ENCODE measurements at places on chromosomes 7 and 10.
A peak's percentile ranks its signal among the peaks of the same experiment; 100 is the strongest.

DNA sequence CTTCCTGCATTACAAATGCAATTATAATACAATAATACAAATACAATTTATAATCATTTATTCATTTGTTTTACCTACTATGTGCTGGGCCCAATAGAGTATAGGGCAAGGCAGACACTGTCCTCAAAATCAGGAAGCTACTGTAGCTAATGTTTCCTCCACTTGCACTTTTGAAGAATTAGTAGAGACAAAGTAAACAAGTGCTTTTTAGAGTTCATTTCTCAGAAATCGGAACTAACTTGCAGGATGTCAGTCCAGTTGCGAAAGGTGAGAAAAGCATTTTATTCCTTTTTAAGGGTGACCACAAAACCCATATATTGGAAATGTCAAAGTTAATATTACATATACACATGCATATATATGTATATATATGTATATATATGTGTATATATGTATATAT lies 14.2 kb downstream of the ADRB1 start:
- no peak for DNase-seq

- DNase-seq, result no peak
These were observed 19.6 kb upstream of the PAPSS2 start for GRCh38 chr10:87640043-87640442.

DNA sequence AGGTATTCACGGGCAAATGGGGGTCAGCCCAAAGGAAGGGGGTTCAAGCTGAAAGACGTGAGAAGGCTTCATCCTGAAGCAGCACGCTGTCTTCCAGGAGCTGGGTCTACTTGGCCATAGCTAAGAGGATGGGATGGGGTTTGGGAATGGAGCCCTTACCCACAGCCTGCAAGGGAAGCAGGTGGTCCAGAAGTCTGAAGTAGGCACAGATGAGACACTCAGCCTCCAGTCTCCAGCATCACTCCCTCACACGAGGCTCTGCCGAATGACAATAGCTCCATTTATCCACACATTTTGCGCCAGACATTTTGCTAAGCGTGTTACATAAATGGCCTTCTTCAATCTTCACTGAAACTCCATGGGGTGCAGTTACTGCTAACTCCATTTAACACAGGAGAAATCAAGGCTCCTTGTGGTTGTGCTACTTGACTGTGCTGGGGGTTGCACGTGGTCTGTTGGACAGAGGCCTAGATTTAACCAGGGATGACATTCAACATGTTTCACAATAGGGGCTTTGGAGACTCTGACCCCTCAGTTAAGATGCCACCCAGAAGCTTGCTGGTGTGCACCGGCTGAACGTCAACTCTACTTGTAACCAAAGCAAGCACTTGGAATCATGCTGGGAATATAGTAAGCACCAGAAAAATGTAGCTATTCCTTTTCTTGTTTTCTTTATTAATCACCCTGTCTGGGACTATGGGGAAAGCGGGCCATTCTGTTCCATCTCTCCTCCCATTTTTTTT lies 85.3 kb downstream of the FAM241B start:
- DNase-seq, result no peak

GRCh38 chr7:31864646-31865045 lies 177.6 kb downstream of the PPP1R17 start:
- no peak for DNase-seq

- peak; percentile 72 for DNase-seq
These were observed 53.0 kb upstream of the PPP1R17 start for GRCh38 chr7:31633894-31634494.

GRCh38 chr7:32255036-32255435 lies 184.8 kb upstream of the PDE1C start:
- no peak for DNase-seq

- DNase-seq, result peak; percentile 83
These were observed at the start of gene OAT for GRCh38 chr10:124418726-124419501. TSS of gene OAT (minus strand) at chr10:124418923. CDS start at chr10:124412171, 6,752 bp downstream.

- no peak for DNase-seq
These were observed 71.4 kb downstream of the ITGB8 start for GRCh38 chr7:20401861-20402746.

- DNase-seq, result no peak
These were observed 3.4 kb downstream of the TBX20 start for GRCh38 chr7:35250452-35250851.

DNA sequence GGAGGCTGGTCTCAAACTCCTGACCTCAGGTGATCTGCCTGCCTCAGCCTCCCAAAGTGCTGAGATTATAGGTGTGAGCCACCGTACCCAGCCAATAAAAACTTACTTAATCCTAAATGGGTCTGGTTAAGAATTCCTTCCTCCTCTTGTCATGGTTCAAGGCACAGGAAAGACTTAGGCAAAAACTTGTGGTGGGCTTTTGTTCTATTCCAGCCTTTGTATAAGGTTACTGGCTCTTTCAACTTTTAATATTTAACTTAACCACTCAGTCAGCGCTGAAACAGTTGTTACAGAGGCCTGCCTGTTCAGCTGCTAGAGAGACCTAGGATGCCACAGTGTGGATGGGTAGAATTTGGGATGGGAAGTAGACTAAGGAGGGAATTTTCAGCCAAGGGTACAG lies 28.1 kb upstream of the GARS1 start:
- DNase-seq, result no peak

- no peak for DNase-seq
These were observed 213.6 kb downstream of the DOCK4 start for GRCh38 chr7:111992601-111993000.

- DNase-seq, result no peak
These were observed 177.1 kb upstream of the FRMD4A start for GRCh38 chr10:14507781-14508180.

DNA sequence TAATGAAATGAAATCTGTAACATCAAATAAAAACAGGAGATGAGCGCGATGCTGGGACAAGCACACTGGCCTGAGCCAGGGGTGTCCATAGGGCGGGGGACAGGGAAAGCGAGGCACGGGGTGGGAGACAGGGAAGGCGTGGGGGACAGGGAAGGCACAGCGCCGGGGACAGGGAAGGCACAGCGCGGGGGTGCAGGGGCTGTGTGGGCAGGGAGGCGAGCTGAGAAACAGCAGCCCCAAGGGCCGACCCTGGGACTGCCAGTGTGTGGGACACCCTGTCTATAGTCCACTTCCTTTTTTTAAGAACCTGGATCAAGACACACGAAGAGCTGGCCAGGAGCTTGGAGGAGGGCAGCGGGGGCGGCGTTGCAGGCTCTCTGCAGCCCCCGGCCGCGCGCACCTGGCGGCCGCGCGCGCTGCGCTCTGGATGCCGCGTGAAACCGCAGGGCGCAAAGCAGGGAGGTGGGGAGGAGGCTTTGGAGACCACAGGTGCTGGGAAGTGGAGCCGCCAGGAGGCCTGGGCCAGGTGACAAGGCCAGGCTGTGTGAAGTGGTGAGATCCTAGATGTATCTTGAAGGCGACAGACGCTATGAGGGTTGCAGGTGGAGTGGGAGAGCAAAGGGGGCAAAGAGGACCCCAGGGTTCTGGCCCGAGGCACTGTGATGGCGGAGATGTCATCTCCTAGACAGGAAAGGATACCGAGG lies 157.7 kb downstream of the COBL start:
- DNase-seq, result no peak

DNA sequence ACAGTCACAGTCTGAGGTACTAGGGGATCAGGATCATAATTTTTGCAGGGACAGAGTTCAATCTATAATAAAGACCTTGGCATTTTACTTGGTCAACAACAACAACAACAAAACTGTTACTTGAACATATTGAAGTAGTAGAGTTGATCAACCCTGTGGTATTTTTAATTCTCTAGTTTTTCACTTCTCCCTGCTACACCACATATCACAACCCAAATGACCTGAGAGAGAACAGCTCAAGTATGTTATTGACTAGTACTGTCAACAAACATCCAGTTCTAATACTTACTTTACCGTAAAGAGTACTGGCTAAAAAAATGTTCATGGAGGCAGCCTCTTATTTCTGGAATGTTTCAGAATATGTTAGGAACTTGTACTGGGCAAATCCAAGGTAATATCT lies 90.5 kb upstream of the FAM3C start:
- DNase-seq, result no peak

- no peak for DNase-seq
These were observed 191.7 kb downstream of the SEMA3E start for GRCh38 chr7:83457022-83457892.

- no peak for DNase-seq
These were observed 60.3 kb downstream of the ATOH7 start for GRCh38 chr10:68171539-68172080.

DNA sequence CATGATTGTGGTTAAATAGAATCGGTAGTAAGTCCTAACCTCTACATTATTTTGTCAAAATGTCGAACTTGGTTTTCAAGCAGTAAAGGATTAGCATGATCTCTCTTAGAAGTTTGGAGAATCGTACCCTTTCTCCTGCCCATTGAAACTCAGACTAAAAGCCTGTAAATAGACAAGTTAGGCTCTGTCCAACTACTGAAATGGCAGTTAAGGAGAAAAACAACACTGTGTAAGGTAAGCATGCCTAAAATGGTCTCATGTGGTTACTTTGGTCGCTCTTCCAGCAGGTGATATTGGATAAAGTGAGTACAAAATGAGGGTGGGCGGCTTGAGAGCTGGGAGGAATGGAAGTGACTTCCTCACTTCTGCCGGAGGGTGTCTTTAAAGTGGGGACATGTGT lies 25.0 kb downstream of the SEC61A2 start:
- DNase-seq, result no peak

DNA sequence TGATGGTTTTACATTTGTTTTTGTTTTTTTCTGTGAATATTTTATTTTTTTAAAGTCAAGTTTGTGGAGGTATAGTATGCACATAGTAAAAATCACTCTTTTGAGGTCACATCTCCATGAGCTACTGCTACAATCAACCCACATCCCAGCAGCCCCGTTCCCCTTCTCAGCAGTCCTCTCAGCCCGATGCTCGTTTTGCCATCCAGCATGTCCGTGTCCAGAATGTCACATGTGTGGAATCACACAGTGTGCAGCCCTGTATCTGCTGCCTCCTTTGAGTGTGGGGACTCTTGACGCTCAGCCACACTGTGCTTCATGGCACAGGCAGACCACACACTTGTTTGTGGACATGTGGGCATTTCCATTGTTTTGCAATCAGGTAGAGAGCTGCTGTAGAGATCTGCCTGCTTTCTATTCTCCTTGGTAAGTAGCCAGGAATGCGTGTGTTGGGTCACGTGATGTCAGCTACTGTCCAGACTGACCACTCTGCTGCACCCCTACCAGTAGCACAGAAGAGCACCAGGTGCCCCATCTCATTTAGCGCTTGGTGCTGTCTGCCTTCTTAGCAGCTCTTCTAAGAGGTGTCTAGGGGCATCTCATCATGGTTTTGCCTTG lies 71.6 kb upstream of the CAMK2B start:
- DNase-seq, result no peak

GRCh38 chr10:2427412-2427811 lies 639.9 kb upstream of the PFKP start:
- DNase-seq, result no peak

GRCh38 chr10:8009031-8009430 lies 45.5 kb upstream of the GATA3 start:
- DNase-seq, result no peak

GRCh38 chr10:124185084-124185483 lies 91.7 kb upstream of the CHST15 start:
- DNase-seq, result no peak

DNA sequence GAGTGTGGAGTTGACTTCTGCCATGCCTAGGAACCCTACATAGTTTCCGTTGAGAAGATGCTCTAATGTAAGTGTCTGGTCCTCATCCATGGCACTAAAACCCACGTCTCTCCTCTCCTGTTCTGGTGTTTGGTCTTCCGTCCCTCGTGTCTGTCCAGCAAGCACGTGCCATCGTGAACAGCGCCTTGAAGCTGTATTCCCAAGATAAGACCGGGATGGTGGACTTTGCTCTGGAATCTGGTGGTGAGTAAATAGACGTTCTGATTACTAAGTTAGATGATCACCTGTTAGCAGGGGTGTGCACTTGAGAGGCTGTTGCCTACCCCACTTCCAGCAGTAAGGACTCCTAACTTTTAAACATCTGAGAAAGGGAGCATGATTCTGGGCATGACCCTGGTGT lies 15.1 kb upstream of the GET4 start:
- DNase-seq, result no peak
